ENCODE measurements at places on chromosomes 12 and 14.
A peak's percentile ranks its signal among the peaks of the same experiment; 100 is the strongest.

GRCh38 chr14:69156224-69156623, 3.3 kb upstream of the DCAF5 start:
- DNase-seq, result no peak

DNA sequence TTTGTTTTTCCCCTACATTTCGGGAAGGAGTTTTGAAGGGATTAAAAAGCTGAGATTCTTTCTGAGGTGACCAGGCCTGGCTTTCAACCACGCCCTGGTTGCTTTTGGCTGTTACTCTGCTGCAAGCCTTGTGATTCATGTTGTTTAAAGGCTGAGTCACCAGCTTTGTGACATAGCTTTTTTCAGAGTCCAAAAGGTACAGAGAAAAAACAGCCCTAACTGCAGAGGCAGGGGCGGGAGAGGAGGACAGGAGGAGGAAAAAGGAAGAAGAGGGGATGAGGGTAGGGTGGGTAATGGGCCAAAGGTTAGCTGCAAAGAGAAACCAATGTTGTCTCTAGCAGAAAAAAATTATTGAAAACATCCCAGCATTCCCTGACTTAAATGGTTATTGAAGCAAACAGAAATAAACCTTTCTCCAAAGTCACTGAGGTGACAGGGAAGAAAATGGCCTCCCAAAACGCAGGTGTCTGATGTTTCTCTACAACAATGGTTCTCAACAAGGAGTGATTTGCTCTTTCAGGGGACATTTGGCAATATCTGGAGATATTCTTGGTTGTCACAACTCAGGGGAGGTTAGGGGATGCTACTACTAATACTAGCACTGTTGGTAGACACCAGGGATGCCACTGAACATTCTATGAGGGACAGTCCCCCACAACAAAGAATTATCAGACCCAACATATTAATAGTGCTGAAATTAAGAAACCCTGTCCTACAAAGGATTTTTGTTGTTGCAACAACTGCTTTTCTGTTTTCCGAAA, 2.1 kb upstream of the UBC start:
- peak; percentile 92 for DNase-seq

DNA sequence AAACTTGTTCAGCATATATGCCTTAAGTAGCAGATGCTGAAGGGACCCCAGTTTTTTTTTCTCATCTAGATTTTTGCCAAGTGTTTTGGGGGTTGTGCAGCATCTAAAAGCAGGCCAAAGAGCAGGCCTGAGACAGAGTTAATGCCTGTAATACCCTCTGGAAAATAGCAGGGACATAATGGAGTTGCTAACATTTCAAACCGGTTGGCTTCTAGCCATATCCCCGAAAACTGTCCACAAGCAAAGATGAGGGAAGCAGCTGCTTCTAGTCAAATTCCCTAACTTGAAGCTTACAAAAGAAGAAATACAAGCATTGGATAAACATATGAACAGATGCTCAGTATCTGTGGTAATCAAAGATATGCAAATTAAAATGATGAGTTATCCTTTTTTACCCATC, 52.1 kb upstream of the AEBP2 start:
- DNase-seq, result no peak

DNA sequence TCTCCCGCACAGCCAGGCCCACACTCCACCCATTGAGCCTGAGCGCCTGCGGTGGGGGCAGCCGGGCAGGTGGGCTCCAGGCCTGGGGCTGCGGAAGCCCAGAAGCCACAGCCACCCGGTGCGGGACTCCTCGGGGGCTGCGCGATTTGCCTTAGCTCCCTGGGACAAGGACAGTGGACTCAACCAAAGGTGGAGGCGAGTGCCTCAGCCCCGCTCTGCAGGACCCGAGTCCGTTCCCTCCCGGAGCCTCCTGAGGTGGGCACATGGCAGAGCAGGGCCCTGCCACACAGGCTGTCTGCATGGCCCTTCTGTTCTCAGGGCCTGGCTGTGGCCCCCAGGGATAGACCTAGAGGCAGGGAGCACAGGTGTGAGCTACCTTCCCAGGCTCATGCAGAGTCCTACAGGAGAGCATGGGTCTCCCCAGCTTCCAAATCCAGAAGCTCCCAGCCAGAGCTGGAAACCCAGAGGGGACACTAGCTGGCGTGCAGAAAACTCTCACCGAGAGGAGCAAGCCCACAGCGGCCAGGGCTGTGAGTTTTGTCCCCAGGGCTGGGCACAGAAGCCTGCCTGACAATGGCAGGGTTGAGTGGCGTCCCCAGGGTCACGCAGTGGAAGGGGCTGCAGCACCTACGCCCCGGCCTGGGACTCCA, 22.2 kb upstream of the LRTM2 start:
- DNase-seq, result no peak

DNA sequence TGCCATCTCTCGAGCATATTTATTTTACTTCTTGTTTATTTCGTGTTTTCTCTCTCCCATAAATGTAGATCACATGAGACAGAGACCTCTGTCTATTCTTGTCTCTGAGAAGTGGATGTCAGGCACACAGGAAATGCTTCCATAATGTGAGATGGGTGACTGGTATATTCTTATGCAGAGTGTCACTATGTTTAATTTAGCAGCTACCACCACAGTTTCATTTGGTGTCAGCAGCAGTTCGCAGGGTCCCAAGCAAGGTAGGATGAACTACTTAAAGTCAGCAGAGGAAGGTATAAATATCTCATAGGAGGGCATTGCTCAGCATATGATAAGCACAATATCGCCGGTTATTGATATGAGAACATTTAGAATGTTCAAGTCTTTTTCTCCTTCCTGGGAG, 180.9 kb upstream of the CNTN1 start:
- DNase-seq, result no peak
